ENCODE measurements at places on chromosomes 11 and 22.

GRCh38 chr22:28923826-28924732 lies 40.7 kb downstream of the ZNRF3 start:
- DNase-seq = no peak

- DNase-seq = no peak
Observed at GRCh38 chr22:37377927-37378326, 49.4 kb downstream of the ELFN2 start.

DNA sequence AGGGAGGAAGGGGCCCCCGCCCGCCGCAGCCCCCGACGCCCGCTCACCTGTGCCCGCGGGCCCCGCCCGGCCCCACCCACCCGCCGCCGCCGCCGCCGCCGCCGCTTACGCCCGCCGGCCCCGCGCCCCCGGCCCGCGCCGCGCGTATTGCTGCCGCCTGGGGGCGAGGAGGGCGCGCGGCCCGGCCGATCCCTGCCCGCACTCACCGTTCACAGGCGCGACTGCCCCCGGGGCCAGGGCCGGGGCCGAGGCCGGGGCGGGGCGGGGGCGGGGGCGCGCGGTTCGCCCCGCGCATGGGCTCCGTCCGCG lies 212 bp downstream of the HRAS start:
- DNase-seq = no peak

- DNase-seq = no peak
Observed at GRCh38 chr11:70601861-70602538, 203.7 kb downstream of the CTTN start.

DNA sequence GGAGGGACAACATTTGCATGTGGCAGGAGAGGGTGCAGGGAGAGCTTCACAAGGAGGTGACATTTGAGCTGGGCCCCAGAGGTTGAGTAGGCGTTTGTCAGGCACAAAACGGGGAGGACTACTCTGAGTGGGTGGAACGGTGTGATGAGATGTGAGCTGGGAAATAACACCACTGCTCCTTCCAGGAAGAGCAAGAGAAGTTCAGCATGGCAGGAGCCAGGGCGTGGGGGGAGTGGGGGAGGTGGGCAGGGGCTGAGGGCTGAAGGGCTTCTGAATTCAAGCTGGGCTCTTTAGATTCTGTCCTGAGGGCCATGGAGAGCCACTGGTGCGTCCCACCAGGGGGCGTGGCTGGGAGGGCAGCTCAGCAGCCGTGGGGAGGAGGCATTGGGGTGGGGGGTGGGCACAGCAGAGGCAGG lies 54.2 kb downstream of the OTOG start:
- DNase-seq = no peak

DNA sequence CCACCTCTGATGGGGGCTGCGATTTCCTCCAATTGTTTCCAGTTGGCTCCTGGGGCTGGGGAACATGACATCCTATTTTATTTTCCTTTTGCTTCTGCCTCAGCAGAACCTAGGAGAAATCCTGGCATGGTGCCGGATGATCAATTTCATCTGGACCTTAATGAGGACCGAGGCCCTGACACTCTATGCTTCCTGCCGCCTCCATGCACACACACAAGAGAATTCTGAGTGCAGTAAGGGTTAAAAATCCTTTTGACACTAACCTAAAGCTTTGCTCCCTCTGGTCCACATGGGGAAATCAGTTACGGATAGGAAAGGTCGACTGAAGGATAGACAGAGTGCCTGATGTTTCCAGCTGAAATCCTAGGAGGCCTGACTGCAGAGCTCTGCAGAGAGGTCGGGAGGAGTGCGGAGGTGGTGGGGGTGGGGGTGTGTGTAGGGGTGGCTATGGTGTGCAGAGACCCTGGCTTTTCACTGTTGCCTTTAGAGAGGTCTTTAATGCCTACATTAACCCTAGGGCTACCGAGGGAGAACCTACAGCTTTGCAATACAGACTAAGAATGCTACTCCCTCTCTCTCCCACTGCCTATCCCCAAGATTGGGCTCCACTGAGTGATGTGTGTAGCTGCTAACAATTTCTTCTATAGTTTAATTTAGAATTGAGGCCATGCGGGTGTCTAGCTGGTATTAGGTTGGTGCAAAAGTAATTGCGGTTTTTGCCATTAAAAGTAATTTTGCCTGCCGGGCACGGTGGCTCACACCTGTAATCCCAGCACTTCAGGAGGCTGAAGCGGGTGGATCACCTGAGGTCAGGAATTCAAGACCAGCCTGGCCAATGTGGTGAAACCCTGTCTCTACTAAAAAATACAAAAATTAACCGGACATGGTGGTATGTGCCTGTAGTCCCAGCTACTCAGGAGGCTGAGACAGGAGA lies 53.6 kb upstream of the INCENP start:
- no peak for DNase-seq

DNA sequence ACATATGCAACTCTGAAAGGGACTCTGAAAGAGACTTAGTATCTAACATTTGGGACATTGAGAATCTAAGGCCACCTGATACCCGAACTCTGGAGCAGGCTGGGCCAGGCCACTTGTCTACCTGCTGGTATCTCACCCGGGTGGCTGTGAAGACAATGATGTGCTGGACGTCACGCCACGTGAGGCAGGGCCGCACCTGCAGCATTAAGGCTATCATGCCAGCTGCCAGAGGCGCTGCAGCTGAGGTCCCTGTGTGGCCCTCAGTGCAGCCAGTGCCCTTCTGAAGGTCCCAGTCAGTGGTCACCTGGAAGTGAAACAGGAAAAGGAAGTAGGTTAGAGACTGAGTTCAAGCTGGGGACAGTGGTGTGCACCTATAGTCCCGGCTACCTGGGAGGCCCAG lies 12.4 kb downstream of the PCSK7 start:
- no peak for DNase-seq

- DNase-seq = no peak
Observed at GRCh38 chr22:38295863-38296262, 21.4 kb downstream of the CSNK1E start.

- no peak for DNase-seq
Observed at GRCh38 chr22:28027453-28028448, 108.7 kb upstream of the PITPNB start.

DNA sequence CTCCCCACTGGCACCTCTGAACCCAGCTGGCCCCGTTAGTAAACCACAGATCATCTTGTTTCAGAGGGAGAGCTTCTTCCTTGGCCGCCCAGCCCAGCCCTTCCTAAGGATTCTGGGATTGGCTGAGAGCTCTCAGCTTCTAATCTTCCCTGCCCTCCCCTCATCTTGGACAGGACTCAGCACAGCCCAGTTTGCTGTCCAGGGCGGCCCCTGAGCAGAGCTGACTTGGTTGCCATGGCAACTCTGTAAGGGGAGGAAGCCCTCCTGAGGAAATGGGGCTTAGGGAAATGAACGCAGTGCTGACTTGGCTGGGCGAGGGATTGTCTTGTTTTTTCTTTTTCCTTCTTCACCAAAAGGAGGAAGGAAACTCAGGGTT lies 4.6 kb downstream of the APOL4 start:
- DNase-seq = peak; percentile 22

- DNase-seq = no peak
Observed at GRCh38 chr11:120182790-120183491, 27.9 kb upstream of the OAF start.

DNA sequence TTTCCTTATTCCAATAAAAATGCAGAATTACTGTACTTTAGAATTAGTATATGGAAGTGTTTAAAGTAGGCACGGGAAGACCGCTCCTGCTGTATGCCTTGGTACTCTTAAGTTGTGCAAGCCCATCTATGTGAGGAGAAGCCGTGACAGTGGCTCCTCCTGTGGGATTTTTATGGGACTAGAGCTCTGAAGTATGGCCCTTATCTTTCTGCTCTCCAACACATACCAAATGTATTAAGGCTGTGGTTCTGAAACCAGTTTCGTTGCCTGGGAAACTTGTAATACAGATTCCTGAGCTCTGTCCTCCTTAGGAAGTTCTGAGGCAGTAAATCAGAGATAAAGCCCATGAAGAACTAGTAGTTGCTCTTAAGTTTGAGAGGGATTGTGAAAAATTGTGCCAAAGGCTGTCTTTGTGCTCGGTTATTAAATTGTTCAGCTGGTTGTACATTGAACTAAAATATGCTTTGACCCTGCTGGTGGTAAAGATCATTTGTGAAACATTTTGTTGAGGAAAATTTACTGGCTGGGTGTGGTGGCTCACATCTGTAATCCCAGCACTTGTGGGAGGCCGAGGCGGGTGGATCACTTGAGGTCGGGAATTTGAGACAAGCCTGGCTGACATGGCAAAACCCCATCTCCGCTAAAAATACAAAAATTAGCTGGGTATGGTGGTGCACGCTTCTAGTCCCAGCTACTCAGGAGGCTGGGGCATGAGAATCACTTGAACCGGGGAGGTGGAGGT lies 29.3 kb downstream of the RTN3 start:
- DNase-seq = no peak

DNA sequence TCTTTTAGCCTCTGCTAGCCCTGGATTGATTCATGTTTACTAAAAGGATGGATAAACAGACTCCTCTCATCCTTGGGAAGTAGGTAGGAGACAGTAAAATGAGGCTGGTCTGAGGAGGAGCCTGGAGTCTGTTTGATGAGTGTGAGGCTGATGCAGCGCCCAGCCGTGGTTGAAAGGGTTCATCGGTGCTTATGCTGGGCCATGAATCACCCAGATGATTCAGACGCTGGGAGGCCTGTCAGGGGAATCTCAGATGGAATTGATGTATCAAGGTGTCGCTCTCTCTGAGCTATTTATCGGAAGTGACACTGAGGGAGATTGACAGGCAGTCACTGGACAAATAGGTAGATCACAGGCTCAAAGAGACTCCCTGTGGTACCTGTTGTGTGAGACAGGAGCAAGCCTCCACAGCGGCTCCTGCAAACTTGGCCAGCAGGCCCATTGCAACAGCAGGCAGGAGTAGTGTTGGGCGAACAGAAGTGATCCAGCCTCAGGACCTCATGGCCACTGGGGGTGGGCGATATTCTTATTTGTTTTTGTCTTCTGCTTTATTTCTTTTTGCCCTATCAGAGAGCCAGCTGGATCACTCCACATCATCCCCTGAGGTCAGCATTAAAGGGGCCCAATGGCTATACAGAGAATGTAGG lies 109.9 kb upstream of the CADM1 start:
- DNase-seq = no peak

DNA sequence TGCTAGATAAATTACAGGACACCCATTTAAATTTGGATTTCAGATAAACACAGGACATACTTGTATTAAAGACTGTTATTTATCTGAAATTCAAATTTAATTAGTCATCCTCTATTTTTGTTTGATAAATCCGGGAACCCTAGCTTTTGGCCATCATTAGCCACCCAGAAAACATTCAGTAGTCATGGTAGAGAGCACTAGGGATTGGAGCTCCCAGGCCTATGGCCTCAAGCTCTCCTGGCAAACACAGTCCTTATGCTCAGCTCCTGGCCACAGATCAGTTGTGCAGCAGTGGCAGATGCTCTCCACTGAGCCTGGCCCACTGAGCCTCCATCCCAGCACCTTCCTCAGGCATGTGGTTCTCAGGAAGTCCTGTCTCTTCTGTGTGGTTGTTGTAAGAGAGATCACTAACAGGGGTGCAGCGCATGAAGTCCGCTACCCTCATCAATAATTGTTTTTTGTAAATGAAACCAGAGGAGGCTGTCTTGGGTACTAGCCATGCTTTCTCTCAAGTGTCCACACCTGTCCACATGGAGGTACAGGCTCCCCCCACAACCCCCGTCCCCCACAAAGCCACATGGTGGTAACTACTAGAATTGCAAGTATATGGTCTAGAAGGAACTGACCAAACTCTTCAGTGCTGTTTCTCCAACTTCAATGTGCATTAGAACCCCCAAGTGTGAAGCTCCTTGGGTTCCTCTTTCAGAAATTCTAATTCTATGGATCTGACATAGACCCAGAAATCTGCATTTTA lies 1.1 kb upstream of the IRAG1 start:
- DNase-seq = no peak

DNA sequence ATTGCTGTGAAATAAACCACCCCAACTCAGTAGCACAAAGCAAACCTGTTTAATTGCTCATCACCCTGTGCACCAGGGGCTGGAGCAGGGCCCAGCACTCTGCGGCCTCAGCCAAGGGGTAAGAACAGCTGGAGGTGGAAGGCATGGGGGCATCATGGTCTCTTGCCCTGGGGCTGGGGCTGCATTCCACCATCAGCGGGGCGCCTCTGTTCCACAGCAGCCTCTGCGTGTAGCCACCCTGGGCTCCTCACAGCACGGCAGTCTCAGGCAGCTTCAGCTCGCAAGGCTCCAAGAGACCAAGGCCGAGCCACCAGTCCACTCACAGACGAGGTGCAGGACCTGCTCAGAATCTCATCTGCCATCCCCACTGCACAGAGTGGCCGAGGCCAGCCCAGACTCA lies 630.7 kb downstream of the TBC1D22A start:
- DNase-seq = no peak

GRCh38 chr11:106418791-106419190 lies 341.3 kb downstream of the AASDHPPT start:
- DNase-seq = no peak

- no peak for DNase-seq
Observed at GRCh38 chr11:122789907-122790306, 48.4 kb upstream of the CRTAM start.

- no peak for DNase-seq
Observed at GRCh38 chr22:37940698-37941376, 12.6 kb downstream of the C22orf23 start.

DNA sequence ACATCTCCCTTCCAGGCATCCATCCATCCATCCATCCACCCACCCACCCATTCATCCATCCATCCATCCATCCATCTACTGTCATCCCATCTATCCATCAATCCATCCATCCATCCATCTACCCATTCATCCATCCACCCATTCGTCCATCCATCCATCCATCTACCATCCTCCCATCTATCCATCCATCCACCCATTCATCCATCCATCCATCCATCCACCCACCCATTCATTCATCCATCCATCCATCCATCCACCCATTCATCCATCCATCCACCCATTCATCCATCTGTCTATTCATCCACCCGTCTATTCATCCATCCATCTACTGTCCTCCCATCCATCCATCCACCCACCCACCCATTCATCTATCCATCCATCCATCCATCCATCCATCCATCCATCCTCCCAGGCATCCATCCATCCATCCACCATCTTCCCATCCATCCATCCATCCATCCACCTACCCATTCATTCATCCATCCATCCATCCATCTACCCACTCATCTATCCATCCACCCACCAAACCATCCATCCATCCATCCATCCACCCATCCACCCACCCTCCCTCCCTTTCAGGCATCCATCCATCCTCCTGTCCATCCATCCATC lies 33.7 kb downstream of the OSBPL5 start:
- no peak for DNase-seq

DNA sequence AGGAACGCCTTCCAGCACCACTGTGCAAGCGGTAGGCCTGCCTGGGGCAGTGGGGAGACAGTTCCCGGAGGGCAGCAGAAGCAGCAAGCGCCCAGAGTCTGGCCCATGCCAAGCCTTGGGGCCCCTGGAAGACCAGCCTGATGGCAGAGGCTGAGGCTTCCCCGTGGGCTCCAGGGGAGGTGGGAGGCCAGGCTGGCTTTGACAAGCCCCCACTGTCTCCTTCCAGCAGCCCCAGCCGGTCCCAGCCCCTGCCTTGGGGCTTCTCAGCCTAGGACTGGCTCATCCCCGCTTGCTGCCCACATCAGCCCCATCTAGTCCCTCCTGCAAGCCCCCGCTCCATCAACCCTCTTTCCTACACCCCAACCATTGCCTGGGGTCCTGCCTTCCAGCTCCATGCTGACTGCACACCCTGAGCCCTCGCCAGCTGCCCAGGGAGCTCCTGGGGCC lies 46.7 kb downstream of the IGF2 start:
- DNase-seq = no peak

Measured in GDM1 (cell line).